ENCODE measurements at places on chromosomes 6 and 20. TPM values are rescaled to one million over a fixed set of nuclear protein-coding genes. Genes with fewer than 3 reads are reported as not detected.

Gene LINC00237
- not detected for total RNA-seq

Gene MROH8
- total RNA-seq, result 2.1 TPM

Gene TBX18
- not detected for total RNA-seq

Gene CCM2L
- 4.2 TPM for total RNA-seq

Gene TNFAIP3
- 40.7 TPM for total RNA-seq

Gene SLC22A3
- 51.8 TPM for total RNA-seq

Gene SCP2D1
- total RNA-seq, result not detected

Gene RSPO3
- 6.7 TPM for total RNA-seq

Gene OR12D3
- not detected for total RNA-seq

Gene ZNF165
- 2.9 TPM for total RNA-seq

Gene C20orf202
- total RNA-seq, result not detected

Gene SLC22A16
- 0.57 TPM for total RNA-seq

Gene COL9A1
- not detected for total RNA-seq

Gene BPIFB1
- total RNA-seq, result 323 TPM

Gene PDRG1
- total RNA-seq, result 9.0 TPM

Gene MUC21
- 2.9 TPM for total RNA-seq

Gene SPTLC3
- total RNA-seq, result 15.4 TPM

Gene WFDC10B
- 9.4 TPM for total RNA-seq

Gene NMBR
- not detected for total RNA-seq

Gene SYNE1
- 440 TPM for total RNA-seq

Gene THEMIS
- total RNA-seq, result 2.5 TPM

Gene CALHM5
- 0.80 TPM for total RNA-seq

Gene B3GAT2
- total RNA-seq, result not detected

Gene OR2B6
- not detected for total RNA-seq

Gene ESF1
- total RNA-seq, result 10.1 TPM

Gene CENPW
- total RNA-seq, result 0.76 TPM

Gene SMIM26
- 14.7 TPM for total RNA-seq

Gene PDE7B
- 4.4 TPM for total RNA-seq

Gene RIPOR2
- total RNA-seq, result 46.9 TPM

Gene DPM1
- total RNA-seq, result 25.1 TPM

Gene MYT1
- not detected for total RNA-seq

Gene EBF4
- total RNA-seq, result 12.6 TPM

Gene GHRH
- not detected for total RNA-seq

Gene VPS52
- 39.5 TPM for total RNA-seq

Gene FUT9
- not detected for total RNA-seq

Gene ABHD16B
- total RNA-seq, result not detected

Gene HLA-DMA
- total RNA-seq, result 221 TPM

Gene ASIP
- not detected for total RNA-seq

Gene F13A1
- total RNA-seq, result 23.5 TPM

Gene SLC22A2
- total RNA-seq, result not detected

Gene WFDC12
- 5.0 TPM for total RNA-seq

Data from upper lobe of left lung (tissue), 6 donors.